Activated CD4-positive, alpha-beta T cell treated with anti-CD3 and anti-CD28 coated beads, Interleukin-2, amount 50 U/mL, for 1 hour (primary cell): ENCODE measurements at places on chromosomes 13 and 19.
A peak's percentile ranks its signal among the peaks of the same experiment; 100 is the strongest.

- no peak for DNase-seq
Measured at GRCh38 chr19:15328312-15328711, 4.0 kb downstream of the BRD4 start.

DNA sequence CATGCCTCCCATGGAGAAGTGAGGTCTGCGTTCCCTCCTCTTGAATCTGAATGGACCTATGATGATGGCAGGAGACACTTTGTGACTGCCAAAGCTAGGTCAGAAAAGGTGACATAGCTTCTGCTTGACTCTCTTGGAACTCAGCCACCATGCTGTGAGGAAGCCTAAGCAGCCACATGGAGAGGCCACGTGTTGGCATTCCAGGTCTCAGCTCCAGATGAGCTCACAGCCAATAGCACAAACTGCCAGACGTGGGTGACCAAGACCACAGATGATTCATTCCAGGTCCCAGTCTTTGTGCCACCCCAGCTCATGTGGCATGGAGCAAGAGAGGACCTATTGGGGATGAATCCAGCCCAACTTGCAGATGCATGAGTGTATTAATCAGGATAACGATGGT, 8.7 kb upstream of the GGACT start:
- DNase-seq: no peak

- DNase-seq: peak; percentile 86
Measured at GRCh38 chr19:48325265-48325910, at the start of gene EMP3. EMP3 (plus strand) TSS chr19:48325552; CDS start chr19:48326845, 1,293 bp downstream.

DNA sequence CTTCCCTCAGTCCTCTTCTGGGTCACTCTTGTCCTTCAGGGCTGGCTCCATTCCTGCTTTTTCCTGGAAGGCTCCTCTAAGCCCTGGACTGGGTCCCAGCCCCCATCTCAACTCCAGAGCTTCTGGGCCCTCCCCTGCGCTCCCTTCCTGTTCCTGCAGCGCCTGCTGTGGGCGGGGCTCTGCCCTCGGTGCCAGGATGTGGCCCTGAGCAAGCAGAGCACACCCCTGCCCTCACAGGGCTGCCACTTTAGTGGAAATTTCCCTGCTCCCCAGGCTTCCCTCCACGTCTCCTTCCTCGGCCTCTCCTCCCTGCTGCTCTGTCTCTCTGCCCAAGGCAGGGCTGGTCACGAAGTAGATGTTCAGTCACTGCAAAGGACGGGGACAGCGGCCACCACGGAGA, 28.8 kb downstream of the DPF1 start:
- no peak for DNase-seq

DNA sequence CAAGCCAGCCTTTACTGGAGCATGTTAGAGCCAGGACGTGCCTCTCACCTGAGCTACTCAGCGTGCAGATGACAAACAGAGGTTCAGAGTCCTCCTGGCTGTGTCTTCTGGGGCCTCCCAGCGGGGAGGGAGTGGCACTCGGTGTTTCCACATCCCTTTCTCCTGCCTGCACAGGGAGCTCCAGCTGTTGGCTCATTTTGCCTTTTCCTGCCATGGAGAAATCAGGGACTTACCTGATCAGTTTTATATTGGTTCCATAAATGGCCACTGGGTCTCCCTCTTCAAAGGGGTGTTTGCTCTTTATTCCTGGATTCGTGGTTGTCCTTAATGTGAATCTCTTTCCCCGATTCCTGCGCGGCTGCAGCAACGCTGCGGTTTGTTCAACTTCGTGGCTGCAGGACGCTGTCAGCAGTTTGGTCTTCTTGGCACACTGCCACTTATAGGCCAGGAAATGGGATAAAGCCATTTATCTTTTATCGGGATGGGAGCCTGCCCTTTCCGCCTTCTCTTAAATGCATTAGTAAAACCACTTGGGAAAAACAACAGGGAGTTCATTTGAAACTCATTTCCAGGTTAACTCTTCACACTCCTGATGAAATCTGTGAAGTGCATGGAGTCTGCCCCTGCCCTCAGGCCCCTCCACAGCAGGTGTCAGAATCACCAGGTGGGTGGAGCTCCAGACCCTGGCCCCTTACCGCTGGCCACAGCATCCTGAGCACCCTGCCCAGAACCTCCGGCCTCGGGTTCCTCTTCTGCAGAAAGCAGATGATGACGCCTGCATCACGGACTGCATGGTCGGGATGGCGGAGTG, 39.8 kb upstream of the MCF2L start:
- no peak for DNase-seq

DNA sequence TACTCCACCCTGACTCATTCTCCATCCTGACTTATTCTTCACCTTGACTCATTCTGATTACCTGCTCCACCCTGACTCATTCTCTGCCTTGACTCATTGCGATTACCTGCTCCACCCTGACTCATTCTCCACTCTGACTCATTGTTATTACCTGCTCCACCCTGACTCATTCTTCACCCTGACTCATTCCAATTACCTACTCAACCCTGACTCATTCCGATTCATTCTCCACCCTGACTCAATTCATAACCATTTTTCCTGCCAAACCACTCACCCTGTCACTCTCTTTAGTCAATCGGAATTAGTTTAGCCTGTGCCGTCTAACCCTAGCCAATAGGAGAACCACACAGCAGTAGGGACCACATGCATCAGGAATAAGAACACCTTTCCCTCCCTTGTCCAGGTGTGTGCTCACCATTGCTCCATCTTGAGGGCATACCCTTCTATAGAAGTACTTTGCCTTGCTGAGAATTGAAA, 1227.4 kb upstream of the PCDH20 start:
- no peak for DNase-seq

- DNase-seq: no peak
Measured at GRCh38 chr13:97858161-97858560, 95.3 kb upstream of the IPO5 start.

GRCh38 chr19:33290956-33291622, 11.2 kb downstream of the CEBPA start:
- DNase-seq: no peak

DNA sequence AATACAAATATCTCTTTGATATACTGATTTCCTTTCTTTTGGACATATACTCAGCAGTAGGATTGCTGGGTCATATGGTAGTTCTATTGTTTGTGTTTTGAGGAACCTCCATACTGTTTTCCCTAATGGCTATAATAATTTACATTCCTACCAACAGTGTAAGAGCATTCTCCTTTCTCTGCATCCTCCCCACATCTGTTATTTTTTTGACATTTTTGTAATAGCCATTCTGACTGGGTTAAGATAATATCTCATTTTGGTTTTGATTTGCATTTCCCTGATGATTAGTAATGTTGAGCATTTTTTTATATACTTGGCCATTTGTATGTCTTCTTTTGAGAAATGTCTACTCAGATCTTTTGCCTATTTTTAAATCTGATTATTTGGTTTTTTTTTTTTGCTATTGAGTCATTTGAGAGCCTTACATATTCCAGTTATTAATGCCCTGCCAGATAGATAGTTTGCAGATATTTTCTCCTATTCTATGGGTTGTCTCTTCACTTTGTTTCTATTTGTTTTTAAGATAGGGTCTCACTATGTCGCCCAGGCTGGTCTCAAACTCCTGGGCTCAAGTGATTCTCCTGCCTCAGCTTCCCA, 95.7 kb downstream of the FNDC3A start:
- DNase-seq: no peak

- DNase-seq: no peak
Measured at GRCh38 chr13:98141509-98142379, 1.1 kb upstream of the FARP1 start.

DNA sequence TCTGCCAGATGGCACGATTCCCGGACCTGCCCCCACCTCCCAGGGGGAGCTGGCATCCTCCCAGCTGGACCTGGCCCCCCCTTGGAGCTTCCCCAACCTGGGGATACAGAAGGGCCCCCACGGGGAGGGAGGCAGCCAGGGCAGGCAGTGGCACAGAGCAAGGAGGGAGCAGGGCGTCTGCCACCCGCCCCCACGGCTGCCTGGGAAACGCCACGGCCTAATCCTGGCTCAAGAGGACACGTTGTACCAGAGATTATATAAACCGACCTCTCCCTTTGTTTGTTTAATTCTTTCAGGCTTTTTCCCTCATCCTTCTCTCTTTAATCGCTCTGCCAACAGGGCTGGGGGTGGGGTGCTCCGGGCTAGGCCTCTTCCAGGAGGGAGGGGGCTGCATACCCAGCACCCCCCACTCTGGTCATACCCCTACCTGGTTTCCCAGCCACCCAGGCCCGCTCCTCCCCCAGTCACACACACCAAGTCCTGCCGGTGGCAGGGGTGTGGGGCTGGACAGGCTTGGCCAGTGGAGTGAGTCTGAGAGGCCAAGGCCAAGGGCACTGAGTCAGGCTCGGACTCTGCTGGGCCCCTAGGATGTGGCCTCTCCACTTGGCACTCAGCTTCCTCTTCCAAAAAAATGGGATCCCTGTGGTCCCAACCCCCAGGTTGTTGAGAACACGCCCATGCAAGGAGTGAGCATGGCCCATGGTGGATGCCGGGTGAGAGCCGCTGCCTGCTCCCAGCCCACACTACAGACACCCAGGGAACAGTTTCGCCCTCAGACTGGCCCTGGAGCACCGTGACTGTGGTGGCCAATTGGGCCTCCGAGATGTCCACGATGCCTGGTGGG, 29.5 kb upstream of the NFIC start:
- no peak for DNase-seq

DNA sequence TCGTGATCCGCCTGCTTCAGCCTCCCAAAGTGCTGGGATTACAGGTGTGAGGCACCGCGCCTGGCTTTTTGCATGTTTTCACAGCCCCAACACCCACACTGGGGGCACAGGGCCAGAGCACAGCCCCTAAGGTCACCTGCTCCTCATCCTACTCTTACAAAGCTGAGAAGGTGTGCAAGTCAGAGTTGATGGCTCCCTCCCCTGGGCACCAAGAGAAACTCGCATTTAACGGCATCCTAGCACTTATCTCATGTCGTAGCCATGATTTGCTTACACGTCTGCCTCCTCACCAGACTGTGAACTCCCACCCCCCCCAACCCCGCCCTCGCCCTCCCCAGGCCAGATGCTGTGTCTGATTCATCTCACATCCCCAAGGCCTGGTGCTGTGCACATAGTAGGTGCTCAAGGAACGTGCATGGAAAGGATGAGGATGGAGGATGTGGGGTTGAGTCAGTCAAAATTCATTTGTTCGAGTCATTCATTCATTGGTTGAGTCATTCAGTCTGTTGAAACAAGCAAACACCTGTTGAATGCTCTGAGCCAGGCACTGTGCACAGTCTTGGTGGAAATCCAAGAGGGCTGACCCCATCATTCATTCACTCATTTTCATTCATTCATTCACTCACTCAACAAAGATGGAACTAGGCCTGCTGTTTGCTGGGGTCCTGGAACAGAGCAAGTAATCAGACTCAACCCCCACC, 11.3 kb downstream of the SHANK1 start:
- DNase-seq: no peak

DNA sequence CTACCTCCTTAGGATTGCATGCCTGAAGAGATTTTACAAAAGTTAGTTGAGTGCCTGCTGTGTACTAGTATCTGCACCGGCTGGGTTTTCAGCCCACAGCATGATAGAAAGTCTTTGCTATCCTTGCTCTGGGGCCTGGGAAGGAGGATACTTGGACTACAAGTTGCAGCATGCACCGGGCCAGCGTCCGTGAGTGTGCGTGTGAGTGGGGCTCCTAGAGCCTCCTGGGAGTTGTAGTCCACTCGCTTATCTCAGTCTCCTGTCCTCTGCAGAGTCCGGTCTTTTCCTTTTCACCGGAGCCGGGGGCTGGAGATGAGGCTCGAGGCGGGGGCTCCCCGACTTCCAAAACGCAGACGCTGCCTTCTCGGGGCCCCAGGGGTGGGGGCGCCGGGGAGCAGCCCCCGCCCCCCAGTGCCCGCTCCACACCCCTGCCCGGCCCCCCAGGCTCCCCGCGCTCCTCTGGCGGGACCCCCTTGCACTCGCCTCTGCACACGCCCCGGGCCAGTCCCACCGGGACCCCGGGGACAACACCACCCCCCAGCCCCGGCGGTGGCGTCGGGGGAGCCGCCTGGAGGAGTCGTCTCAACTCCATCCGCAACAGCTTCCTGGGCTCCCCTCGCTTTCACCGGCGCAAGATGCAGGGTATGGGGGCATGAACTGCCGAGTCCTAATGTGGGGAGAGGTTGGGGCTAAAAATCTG, 20.6 kb downstream of the BRSK1 start:
- DNase-seq: no peak

- no peak for DNase-seq
Measured at GRCh38 chr19:50725218-50725910, 2.2 kb downstream of the CLEC11A start.

GRCh38 chr13:27449936-27450828, at the start of gene MTIF3:
MTIF3 (minus strand) TSS chr13:27450564; CDS start chr13:27440448, 10,116 bp downstream.
- peak; percentile 98 for DNase-seq

DNA sequence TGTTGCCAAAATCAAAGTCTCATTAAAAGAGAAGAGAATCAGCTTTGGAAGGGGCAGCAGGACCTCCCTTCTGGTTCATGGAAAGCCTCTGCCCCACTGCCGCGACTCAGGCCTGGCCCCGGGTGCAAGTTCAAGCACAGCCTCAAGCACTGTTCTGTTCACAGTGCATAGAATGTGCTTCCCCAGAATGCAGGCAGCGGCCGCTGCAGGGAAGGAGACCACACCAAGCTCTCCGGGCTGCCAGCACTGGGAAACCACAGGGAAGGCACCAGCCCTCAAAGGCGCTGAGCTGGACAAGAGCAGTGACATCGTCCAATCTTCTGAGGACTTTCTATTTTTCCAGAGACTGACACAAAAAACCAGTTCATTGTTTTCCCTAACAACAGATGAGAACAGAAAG, 55.5 kb downstream of the CRYL1 start:
- no peak for DNase-seq

- no peak for DNase-seq
Measured at GRCh38 chr13:77457966-77458365, 77.5 kb upstream of the SCEL start.

DNA sequence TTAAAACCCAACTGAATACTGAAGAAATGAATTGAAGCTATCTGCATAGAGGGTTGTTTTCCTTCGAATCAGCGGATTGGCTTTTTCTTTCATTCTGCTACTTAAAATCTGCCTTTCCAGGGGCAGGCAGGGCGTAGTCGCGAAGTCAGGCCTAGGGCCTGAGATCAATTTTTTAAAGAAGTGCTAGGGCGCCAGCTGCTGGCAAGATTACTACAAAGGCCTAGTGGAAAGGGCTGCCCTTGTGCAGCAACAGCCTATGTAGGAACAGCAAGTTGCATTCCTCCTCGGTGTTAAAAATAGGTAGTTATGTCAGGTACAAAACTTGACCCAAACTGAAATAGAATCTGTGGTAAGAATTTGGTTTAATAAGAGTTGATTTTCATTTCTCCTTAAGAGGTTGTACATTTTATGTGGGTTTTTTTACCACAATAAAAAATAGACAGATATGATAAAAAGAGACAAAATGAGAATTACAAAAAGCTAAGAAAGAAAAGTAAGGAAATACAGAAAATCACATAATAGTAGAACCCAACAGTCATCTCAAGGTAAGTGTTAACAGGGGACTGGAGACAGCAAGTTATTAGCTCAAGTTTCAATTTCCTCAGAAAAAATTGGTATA, 9.5 kb upstream of the URAD start:
- no peak for DNase-seq

DNA sequence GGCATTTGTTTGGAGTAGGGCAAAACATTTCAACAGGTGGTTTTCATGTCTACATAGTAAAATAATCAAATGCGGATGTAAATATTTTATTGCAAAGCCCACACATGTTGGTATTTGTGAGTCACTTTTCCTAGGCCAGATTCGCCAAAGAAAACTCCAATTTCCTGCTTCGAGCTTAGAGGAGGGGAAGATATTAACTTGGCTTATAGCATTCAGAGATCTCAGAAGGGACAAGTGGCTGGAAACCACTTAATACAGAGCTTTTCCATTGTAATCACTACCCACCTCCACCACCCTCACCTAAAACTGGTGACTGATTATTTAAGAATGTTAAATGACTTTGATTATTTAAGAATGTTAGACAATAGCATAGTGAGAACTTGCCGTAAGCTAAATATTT, 530.6 kb upstream of the SPRY2 start:
- no peak for DNase-seq
